LoVo (cell line): ENCODE measurements at places on chromosomes 11 and 22.
A peak's percentile ranks its signal among the peaks of the same experiment; 100 is the strongest.

DNA sequence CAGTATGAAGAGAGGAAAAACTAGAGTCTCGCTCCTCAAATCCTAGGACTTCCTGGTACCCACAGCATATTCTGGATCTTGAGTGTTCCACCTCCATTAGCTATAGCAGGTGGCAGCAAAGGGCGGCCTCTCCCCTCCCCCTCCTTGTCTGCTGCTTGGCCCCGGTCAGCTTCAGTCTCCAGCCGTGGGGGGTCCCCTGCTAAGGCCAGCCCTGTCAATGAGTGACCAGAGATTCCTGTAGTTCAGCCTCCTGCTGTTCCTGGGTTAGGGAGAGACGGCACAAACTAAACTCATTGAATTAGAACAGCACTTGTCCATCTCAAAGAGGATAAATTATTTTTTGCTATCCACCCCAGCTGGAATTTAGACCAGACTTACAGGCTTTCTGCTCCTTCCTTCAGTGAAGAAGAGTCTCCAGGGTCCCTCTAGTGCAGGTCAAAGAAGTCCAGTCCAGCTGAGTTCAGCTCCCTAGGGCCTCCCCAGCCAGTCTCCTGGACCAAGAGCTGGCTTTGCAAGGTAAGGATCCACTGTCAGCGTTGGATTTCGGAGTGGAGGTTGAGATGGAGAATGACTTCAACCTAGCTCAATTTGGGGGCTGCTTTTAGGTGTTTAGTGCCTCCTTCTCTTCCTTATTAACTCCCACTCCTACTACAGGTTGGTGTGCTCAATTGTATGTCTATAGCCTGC lies 1.1 kb upstream of the PHLDB1 start:
- DNase-seq, result no peak

DNA sequence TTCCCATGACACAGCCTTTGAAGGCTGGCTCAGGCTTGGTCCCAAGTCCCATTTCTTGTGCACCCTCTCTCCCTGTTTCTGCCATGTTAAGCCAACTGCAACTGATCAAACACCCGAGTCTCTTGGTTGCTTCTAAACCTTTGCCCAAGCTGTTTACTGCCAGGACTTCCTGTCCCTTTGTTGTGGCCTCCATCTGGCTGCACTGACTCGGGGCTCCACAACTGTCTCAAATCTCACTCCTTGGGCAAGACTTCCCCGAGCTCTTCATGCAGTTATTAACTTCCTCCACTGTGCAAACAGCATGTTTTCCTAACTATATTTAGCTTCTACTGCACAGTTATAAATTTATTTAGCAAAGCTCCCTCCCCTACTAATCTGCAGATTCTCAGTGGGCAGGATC lies 4.3 kb downstream of the VPREB1 start:
- no peak for DNase-seq

DNA sequence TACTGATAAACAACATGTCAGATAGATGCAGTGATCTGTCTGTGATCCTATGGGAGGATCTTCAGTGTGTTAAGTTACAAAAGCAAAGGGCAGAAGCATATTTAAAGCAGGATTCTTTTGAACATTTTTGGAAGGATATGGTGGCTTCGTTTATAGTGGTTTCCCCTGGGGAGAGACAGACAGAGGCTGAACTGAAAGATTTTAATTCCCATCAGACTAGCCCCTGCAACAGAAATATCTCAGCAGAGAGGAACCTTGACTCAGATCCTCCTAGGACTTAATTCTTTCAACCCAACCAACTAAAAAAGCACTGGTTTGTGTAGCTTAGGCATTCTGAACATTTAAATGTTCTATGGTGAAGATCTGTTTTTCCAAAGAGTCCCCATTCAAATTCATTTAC lies 5.7 kb downstream of the CLTCL1 start:
- DNase-seq, result no peak

GRCh38 chr11:101009690-101010055 lies 119.9 kb downstream of the PGR start:
- no peak for DNase-seq

DNA sequence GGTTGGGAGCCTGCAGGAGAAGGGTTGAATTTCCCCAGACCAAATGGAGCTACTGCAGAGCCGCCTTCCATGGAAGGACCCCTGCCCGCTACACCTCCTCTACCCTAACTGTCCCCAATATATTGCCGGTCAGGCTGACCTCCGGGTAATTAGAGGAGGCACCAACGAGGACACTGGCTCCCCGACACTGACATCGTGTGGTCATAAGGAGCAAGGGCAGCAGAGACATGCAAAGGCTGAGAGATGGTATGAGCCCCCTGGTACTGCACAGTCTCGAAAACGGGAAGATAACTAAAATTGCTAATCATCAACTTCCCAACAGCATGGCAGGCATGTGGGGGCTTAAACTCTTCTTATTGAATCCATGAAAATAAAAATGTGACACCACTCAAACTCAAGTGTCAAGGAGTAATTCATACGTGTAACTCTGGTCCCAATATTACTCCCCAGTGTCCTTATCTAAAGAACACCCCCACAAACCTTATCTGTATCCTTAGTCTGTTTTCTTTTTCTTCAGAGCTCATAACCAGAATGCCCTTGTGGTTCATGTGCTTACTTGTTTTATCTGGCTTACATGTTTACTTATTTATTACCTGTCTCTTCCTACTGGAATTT lies 4.4 kb downstream of the CAVIN3 start:
- peak; percentile 57 for DNase-seq

DNA sequence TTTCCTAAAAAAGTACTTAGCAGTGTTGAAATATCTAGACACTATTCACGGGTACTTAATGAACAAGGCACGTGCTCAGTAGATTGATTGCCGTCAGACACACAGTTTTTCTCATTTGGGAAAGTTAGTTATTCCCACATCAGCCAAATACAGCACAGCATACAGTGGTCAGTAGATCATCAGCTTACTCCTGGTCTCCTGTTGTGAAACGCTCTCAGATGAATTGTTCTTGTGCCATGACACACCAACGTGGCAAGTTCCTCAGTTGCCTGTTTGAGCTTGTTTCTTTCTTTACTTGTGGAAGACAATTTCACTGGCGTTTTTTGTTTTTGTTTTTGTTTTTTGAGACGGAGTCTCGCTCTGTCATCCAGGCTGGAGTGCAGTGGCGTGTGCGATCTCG lies 8.6 kb downstream of the TAB1 start:
- no peak for DNase-seq

- DNase-seq, result no peak
Observed at GRCh38 chr22:35135165-35135564, 69.2 kb downstream of the ISX start.

DNA sequence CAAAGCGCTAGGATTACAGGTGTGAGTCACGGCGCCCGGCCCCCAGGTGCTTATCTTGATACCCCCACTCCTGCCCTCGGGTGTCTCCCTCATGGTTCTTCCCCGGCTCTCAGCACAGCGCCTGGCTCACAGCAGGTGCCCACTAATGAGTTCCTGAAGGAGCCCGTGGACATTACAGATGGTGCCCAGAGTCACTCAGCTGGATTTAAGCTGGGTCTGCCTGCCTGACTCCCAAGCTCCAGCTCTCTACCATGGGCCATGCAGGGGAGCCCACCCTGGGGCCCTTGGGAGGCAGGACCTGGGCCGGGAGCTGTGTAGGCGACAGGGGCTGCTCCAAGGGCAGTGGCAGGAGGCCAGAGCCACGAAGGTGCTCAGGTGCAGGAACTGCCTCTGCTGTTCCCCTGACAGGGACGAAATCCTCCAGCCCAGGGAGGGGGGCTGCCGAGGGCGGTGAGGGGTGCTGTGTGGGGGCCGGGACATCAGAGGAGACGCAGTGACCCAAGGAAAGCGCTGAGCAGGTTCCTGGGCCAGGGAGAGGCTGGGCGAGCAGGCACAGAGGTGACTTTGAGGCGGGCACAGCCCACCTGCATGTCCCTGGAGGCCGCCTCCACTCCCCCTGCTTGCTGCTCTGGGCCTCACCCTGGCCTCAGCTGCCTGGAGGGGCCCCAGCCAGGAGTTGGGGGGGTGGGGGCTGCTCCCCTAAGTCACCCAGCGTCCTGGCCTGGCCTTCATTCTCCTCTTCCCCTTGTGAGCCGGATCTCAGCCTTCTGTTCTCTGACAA lies 14.6 kb upstream of the FLRT1 start:
- DNase-seq, result no peak

GRCh38 chr11:110079726-110080125 lies 13.5 kb upstream of the ZC3H12C start:
- DNase-seq, result no peak

DNA sequence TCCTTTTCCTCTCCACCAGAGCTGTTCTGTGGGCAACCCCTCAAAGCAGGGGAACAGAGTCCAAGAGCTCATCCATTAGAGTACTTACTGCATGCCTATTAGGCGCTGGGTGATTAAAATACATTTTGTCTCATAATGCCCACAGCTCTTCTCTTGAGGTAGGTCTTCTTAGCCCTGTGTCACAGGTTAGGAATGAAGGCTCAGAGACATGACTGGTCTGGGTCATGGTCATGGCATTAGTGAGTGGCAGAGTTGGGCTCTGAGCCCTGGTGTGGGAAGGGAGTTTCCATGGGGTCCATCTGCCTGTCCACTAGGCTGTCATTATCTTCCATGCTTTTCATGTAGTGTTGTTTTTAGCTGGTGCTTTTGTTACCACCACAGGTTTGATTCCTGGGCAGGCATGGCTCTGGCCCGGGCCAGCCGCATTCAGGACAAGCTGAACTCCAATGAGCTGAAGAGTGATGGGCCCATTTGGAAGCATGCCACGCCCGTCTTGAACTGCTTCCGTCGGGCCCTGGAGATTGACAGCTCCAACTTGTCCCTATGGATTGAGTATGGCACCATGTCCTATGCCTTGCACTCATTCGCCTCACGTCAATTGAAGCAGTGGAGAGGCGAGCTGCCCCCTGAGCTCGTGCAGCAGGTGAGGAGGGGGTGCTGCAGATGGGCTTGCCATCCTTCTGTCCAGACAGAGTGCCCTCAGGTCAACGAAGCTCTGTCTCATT lies 76.1 kb downstream of the CABIN1 start:
- DNase-seq, result no peak

GRCh38 chr22:36107436-36107835 lies 53.1 kb downstream of the APOL3 start:
- DNase-seq, result no peak

DNA sequence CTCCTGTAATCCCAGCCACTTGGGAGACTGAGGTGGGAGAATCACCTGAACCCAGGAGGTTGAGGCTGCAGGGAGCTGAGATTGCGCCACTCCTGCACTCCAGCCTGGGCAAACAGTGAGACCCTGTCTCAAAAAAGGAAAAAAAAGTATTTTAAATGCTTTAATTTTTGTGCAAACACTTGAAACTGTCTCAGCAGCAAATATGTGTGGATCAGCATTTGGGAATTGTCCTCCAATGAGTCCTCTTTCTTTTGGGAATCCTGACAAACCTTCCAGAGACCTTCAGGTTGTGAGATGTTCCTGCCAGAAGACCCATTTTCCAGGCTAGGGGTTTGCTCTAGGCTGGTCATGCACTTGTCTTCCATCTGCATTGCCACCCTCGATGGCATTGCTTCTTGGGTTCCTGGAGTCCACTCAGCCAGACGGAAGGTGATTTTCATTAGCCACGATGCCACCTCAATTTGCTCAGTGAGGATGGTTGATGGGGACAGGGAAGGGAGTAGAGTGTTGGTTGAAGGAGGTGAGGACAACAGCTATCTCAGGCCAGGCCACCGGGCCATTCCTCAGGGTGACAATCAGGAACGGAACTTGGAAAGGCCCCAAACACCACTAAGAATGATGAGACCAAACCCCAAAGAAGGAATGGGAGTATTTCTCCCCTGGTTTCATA lies 55.4 kb downstream of the ST14 start:
- no peak for DNase-seq

GRCh38 chr22:40534379-40535188 lies 101.9 kb downstream of the MRTFA start:
- DNase-seq, result no peak

GRCh38 chr11:35303596-35304385 lies 115.6 kb downstream of the SLC1A2 start:
- no peak for DNase-seq

DNA sequence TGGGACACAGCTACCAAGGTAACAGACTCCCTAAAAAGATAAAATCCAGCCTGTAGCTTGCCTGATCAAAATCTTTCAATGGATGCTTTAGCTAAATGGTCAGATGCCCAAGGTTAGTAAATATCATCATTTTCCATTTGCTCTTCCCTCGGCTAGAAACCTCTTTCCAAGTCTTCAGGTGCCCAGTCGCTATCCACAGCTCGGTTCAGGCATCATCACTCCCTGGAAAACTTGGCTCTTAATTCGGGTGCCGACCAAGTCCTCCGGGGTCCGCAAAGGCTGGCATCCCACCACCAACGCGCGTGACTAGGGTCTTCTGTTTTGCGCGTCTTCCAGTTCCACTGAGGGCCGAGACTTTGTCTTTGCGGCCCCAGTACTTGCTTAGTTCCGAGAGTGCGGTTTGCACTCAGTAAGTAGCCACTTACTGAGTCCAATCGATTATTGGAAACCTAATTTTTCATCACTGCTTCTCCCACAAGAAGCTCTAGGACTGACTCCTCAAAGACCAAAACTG lies 44.3 kb downstream of the OR4D9 start:
- no peak for DNase-seq

DNA sequence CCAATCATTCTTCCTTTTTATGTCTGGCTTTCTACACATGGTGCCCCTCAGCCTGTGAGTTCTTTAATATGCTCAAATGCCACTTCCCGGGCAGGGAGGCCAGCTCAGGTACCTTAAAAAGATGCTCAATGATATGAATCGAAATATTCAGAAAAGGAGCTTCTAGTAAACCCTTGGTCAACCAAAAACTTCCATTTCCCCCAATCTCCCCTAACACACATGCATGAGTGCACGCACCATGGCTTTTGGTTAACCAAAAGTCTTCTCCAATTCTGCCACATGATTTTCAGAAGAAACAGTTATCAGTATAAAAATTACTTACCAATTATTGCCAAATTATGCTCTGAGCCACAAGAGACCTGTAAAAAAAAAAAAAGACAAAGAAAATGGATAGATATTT lies 135.0 kb downstream of the SERGEF start:
- no peak for DNase-seq
